ENCODE measurements at places on chromosomes 6 and 20.

DNA sequence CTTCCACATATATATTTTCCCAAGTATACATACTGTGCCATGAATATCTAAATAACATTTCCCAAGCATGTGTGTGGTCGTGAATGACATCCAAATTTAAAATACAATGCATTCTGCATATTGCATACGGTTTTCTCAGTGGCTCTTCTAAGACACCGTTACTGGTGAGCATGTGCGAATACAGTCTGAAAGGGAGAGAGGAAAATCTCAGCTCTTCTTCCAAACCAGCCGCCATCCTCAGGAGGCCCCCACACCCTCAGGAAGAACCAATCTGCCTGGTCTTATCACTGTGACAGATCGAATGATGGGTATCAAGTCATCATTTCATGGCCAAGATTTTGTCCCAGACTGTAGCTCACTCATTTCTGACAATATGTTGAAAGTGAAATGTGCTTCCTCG, 50.7 kb downstream of the ADAT2 start:
- no peak for DNase-seq

- no peak for DNase-seq
Measured at GRCh38 chr6:15079288-15079817, 166.5 kb upstream of the JARID2 start.

- no peak for DNase-seq
Measured at GRCh38 chr6:168139121-168139520, 60.1 kb upstream of the FRMD1 start.

DNA sequence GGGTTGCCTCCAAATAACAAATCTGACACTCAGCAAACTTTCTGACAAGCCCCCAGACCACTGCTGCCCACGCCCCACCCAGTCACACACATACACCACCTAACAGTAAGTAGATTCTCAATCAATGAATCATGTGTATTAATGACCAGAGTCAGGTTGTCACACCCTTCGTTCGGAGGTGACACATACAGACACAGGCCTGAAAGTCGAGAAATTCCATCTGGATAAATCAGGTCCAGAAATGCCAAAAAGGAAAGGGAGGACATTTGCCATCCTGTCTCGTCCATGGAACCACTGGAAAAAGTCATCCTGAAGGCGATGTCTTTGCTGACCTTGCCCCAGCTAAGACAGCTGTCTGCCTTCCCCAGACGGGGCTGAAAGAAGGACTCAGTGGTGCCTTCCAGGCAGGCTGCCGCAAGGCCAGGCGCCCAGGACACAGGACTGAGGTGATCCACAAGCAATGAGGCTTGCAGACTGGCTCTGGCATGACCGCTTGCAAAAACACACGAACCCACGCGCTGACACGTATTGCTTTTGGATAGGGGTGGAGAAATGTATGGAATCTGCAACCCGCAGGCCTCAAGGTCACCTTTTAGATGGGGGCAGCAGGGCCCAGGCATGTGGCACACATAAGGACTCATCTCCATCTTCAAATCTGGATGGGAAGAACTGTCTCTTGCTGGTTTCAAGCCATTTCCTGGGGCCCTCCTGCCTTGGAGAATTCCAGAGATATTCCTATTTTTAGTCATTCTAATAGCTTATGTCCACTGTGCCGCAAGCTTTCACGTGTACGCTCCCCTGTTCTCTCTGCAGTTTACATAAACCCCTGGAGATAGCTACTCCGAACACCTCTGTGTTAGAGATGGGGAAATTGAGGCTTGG, 9.0 kb downstream of the NFATC2 start:
- DNase-seq = no peak

DNA sequence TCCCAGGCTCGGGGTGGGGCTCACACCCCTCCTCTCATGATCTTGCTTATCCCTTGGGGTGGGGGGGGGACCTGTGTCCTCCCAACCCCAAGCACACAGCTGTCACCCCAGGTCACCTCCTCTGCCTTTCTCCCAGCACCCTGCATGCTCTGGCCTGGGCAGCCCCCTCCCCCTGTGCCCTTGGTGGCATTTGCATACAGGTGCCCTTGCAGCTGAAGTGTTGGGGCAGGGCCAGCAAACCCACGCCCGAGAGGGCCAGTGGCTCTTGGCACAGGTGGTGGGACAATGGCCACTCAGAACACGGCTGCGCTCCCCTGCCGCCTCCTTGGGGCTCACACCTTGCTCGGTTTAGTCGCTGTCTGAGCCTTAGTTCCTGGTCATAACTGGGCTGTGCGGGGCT, 11.3 kb upstream of the MYT1 start:
- no peak for DNase-seq

- peak; percentile 23 for DNase-seq
Measured at GRCh38 chr6:155248008-155249001, 15.5 kb upstream of the CLDN20 start.

DNA sequence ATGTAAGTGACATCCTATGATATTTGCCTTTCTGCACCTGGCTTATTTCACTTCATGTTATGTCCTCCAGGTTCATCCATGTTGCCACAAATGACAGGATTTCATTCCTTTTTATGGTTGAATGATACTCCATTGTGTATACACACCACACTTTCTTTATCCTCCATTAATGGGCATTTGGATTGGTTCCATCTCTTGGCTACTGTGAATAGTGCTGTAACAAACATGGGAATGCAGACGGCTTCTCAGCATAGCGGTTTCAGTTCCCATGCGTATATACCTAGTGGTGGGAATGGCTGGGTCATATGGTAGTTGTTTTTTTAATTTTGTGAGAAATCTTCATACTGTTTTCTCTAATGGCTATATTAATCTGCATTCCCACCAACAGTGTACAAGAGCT, 14.8 kb downstream of the MTHFD1L start:
- no peak for DNase-seq

DNA sequence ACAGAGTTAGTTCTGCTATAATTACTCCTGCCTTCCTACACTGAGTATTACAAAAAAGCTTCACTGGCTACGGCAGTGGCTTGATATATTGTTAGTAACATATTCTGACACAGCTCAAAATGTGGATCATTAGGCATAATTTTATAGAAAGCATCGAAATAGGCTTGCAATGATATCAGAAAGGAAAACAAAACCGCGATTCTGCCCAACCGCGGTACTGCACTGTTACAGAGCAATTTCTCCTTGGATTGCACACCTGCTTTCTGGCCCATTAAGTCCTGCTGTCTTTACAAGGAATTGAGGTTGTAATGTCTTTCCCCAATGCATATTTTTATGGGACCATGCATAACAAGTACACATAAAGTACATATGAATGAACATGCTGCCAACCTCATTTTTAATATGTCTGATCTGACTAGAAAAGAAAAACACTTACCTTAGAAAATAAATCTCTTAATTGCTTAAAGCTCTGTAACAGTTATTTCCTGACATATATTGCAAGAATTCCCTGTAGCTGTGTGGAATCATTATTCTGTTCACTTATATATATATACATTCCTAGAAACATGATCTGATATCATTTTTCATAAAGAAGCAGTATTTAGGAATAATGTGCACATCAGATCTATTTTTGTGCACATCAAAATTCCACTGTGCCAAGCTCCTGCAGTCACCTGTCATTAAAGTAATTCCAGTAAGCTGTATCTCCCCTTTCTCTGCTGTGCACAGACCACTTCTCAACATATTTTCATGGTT, 763.9 kb downstream of the HACE1 start:
- DNase-seq = no peak

- no peak for DNase-seq
Measured at GRCh38 chr6:136656121-136656520, 105.9 kb upstream of the MAP7 start.

DNA sequence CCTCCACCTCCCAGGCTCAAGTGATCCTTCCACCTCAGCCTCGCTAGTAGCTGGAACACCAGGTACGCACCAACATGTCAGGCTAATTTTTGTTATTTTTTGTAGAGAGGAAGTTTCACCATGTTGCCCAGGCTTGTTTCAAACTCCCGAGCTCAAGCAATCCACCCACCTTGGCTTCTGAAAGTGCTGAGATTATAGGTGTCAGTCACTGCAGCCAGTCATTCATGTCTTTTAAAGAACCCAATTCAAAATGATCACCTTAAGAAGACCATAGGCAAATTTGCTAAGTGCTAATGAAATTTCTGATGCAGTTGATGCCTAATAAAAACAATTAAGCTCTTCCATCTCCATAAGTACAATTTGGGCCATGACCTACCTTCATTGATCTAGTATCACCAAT, 2.6 kb upstream of the VNN2 start:
- no peak for DNase-seq

- DNase-seq = no peak
Measured at GRCh38 chr20:51416532-51417249, 125.8 kb downstream of the NFATC2 start.

GRCh38 chr6:145815309-145816274, 997 bp upstream of the FBXO30 start:
- DNase-seq = peak; percentile 50

GRCh38 chr6:56953597-56954402, 1.1 kb upstream of the BEND6 start:
- DNase-seq = peak; percentile 27

DNA sequence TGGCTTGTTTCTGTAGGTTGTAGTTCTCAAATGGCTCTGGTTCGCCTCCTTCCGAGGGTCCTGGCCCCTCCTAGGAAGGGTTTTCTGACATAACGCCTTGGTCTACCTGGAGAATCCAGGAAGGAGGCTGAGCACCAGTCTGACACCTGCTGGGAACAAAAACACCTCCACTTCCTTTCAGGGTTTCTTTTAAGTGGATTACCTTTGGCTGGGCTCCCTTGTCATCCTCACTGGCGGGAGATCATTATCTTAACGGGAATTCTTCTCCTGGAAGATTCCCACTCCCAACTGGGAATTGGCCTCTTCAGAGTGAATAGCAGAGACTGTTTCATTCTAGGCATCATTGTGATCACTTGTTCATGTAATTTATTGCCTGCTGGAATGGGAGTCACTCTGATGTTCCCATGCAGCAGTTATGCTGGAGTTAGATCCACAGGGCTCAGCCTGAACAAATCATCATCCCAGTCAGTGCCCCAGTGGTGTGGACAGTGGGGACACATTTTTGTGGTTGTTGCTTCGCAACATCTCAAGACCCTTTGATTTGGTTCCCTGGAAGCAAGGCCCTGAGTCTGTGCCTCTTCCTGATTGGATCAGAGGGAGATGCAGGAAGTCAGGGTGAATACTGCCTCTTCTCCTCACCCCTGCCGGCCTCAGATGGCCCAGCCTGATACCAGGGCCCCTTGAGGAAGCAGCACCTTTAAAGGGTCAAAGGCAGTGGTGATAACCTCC, 49.1 kb downstream of the LYRM2 start:
- DNase-seq = no peak

GRCh38 chr6:14585689-14586088, 468.1 kb downstream of the CD83 start:
- DNase-seq = no peak

- DNase-seq = no peak
Measured at GRCh38 chr20:11712639-11713160, 205.0 kb upstream of the BTBD3 start.

- no peak for DNase-seq
Measured at GRCh38 chr6:20213271-20213798, 1.1 kb upstream of the MBOAT1 start.

DNA sequence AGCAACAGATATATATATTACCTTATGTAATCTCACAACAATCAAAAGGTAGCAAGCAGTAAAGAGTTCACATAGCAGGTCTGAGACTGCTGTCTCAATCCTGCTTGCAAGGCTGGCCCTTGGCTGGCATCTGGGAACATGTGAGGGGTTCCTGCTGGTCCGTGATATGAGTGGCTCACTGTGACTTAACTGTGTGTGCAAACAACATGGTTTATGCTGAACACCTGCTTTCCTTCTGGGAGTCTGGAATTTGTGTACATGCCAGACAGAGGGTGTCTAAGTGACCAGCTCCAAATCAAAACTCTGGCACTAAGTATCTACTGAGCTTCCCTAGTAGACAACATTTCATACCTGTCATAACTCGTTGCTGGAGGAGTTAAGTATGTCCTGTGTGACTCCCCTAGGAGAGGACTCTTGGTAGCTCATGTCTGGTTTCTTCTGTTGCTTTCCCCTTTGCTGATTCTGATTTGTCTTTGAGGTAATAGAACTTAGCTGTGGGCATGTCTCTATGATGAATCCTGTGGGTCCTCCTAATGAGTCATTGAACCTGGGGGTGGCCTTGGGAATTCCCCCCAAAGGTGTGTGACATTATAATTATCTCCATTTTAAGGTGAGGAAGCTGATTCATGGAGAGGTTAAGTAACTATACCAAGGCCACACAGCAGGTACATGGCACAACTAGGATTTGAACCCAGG, 131.6 kb upstream of the NEDD9 start:
- DNase-seq = no peak

DNA sequence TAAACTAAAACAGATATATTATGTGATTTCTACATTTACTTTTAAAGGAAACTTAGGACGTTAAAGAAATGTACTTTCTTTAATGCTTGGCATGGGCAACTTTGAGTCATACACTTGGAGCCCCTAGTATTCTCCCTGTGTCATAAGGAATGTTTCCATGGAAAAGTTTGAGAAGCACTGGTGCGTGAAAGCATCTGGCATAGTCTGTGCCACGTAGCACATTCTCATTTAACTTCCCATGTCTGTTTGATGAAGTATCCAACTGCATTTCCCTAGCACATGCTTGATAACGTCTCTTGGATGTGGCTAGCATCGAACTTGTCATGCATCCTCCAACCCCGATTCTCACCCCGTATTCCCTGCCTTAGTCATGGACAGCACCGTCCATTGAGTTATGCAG, 172.0 kb downstream of the TBC1D7 start:
- DNase-seq = no peak

- no peak for DNase-seq
Measured at GRCh38 chr6:76342611-76343160, 270.2 kb upstream of the IMPG1 start.

- no peak for DNase-seq
Measured at GRCh38 chr6:119626884-119627619, 277.5 kb upstream of the MAN1A1 start.
